Cardiac fibroblast (primary cell): ENCODE measurements at places on chromosomes 2 and 18.

- no peak for DNase-seq
Observed at GRCh38 chr2:101223814-101224231, 28.9 kb upstream of the CNOT11 start.

- no peak for DNase-seq
Observed at GRCh38 chr2:149160701-149161217, 122.3 kb downstream of the LYPD6B start.

GRCh38 chr2:102758439-102758838 lies 3.4 kb upstream of the TMEM182 start:
- DNase-seq: no peak

DNA sequence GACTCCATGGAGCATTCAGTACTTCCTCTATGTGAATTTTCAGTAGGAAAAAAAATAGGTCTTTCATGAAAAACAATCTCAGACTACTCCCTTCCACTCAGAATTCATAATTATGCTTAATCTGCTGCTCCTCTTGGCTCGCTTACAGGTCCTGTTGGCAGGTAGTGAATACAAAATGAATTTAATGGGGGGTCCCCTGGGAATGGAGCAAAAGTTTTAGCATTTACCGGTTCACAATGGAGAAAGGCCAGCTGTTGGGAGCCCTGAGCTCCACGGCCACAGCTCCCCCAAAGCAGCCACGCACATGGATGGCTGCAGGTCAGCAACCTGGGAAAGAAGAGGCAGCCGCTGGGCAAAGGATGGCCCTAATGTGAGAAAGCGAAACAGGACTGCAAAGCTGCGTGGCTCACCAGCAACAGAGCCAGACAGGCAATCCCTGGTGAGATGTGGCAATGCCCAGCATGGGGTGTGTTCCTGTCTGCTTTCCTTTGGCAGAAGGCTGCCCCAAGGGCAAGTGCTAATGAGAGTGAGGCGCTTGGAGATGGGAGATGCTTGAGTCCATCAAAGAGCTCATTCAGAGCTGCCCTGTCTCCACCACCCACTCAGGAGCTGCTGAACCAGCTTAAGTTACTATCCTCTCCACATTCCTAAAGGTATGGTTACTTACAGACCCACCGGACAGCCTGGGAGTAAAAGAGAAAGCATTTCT lies 447.4 kb downstream of the EPHA4 start:
- DNase-seq: no peak

- no peak for DNase-seq
Observed at GRCh38 chr18:31439807-31440325, 7.7 kb upstream of the DSG3 start.

- no peak for DNase-seq
Observed at GRCh38 chr2:186751790-186752189, 57.9 kb downstream of the FAM171B start.

GRCh38 chr18:23302851-23303527 lies 150.1 kb upstream of the RIOK3 start:
- DNase-seq: peak; percentile 91

GRCh38 chr18:51603551-51603950 lies 406.1 kb upstream of the MEX3C start:
- no peak for DNase-seq

DNA sequence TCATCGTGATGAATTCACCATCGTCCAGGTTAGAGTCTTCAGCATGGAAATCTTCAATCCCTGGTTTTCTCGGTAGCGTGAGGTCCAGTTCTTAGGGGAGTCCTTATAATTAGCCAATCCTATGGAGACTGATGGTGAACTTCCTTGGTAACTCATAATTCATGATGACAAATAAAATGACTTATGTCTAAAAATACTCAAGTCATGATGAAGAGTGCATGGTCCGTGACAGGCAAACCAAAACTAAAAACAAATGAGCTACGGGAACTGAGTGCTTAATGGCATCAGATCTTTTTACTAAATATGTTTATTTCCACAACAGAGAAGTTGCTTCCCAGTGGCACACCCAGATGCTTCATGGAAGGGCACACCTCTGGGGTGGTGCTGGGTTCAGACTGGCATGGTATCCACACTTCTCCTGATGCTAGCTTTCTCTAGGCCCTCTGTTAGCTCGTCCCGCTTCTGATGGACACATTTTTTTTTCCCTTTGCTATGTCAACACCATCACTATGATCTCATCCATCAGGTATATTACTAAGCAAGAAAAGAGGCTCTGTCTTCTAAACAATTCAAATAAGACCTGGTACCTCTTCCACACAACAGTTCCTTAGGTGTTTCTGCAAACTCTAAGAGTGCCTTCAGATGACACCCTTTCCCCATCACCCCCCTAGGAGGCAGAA lies 92.8 kb upstream of the NEDD4L start:
- peak; percentile 19 for DNase-seq

DNA sequence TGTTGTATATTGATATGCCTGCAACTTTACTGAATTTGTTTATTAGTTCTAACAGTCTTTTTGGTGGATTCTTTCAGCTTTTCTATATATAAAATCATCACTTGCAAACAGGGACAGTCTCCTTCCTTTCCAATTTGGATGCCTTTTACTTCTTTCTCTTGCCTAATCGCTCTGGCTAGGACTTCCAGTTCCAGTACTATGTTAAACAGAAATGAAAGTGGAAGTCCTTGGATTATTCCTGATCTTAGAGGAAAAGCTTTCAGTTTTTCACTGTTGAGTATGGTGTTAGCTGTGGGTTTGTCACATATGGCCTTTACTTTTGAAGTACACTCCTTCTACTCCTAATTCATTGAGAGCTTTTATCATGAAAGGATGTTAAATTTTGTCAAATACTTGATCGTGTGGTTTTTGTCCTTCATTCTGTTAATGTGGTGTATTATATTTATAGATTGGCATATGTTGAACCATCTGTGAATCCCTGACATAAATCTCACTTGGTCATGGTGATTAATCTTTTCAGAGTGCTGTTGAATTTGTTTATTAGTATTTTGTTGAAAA lies 52.9 kb downstream of the REL start:
- DNase-seq: peak; percentile 16

DNA sequence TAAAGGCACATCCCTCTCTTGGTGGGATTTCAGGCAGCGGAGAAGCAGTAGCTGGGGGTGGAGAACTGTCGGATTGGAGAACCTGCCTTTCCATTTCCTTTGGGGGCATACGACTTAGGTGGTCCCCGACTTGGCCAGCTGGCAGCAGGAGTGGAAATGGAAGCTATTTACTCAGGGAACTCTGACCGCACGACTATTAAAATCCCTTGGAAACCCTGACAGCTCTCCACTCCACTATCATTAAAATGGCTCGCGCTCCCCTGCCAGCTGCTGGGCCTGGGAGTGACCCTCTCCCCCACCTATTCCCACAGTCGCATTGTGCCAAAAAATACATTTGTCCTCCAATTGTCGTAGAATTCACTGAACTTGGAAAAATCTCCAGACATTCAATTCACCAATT lies 77.7 kb upstream of the APCDD1 start:
- DNase-seq: no peak

DNA sequence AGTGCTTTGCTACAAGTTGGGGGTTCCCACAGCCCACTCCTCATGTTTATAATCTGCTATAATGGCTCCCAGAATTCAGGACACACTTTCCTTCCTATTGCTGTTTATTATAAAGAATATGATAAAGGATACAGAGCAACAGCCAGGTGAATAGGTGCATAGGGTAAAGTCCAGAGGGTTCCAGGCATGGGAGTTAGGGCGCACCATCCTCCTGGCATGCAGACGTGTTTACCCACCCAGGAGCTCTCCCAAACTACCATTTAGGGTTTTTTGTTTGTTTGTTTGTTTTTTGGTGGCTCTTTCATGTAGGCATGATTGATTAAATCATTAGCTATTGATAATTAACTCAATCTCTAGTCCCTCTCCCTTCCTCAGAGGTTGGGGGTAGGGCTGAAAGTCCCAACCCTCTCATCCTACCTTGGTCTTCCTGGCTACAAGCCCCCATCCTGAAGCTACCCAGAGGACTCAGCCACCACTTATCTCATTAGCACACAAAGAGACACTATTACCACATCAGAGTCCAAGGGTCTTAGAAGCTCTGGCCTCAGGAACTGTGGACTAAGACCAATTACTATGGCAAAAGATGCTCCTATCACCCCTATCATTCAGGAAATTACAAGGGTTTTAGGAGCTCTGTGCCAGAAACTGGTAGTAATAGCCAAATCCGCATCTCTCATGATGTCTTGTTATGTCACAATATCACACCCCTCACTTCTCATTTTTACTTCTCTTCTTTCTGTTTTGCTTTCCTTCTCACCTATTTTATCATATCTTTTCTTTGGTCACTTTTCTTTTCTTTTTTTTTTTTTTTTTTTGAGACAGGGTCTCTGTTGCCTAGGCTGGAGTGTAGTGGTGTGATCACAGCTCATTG lies 154.9 kb upstream of the TTC39C start:
- DNase-seq: no peak

- DNase-seq: no peak
Observed at GRCh38 chr2:39512941-39513340, 75.9 kb upstream of the MAP4K3 start.

DNA sequence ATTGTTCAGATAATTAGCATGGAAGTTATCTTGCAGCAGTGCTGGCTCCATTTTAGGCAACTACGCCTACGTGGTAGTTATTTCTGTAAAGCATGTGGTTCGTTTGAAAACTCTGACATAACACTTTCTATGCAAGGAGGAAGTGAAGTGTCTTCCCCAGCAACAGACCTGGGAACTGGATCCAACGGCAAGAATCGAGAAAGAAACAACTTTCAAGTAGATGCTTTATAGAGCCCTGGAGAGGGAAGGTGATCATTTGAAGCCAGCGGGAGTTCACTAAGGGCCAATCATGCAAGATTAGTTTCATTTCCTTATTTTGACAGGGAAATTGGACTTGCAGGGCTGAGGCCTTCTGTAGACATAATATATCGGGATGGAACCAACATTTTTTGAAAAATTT lies 218.3 kb downstream of the ACKR3 start:
- DNase-seq: no peak

- peak; percentile 81 for DNase-seq
Observed at GRCh38 chr18:79378536-79379250, 17.0 kb upstream of the NFATC1 start.

DNA sequence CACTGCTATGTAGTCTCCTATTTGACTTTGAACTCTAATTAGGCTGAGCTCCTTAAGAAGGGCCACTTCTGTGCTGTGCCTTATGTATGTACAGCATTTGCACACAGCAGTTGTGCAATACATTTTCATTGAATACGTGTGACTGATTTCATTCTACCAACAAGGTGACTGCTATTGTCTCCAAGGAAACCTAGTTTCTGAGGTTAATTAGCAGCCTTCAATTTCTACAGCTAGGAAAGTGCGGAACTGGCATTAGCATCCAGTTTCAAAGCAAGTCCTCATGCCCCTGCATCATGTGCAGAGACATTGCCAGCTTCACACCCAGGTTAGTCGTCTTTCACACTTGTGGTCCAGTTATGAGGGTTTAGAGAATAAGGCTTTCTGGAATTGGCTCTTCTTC lies 58.6 kb downstream of the NCK2 start:
- DNase-seq: no peak

- DNase-seq: no peak
Observed at GRCh38 chr2:106948540-106948939, 62.6 kb upstream of the ST6GAL2 start.

- no peak for DNase-seq
Observed at GRCh38 chr2:154961676-154962075, 263.2 kb downstream of the KCNJ3 start.

- no peak for DNase-seq
Observed at GRCh38 chr2:208415897-208416296, 9.3 kb downstream of the PTH2R start.

GRCh38 chr2:12417786-12418185 lies 298.9 kb upstream of the TRIB2 start:
- DNase-seq: no peak

DNA sequence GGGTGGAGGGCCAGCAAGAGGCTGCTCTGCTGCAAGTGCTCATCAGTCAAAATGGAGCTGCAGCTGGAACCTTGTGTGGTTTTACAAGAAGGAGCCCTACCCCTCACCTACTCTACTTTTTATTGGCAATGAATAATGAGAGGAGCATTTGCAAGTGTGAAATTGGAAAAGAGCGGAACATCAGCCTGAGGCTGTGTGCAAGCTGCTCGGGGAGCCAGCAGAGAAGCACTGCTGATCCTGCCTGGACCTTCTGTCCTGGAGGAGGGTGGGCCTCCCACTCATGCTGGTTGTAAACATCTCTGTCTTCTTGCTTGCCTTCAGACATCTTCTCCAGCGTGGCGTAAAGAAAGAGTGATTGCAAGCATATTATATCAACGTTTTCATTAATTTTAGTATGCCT lies 256.2 kb downstream of the DLGAP1 start:
- DNase-seq: no peak
